ENCODE measurements at places on chromosomes 3 and 15.

DNA sequence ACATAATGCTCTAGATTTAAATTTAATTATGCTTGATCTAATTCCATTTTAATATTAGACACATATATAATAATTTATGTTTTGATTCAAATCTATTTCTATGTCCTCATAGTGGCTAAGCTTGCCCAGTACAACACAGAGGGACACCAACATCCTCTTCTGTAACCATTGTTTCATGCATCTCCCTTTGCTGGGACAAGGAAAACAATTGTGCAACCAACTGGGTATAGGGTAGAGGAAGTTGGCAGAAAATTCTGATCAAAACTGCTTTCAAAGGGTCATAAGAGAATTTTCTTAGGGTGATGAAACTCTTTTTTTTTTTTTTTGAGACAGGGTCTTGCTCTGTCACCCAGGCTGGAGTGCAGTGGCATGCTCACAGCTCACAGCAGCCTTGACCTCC, 121.4 kb upstream of the SGO1 start:
- DNase-seq = no peak
- H3K4me1 ChIP-seq = no peaks in the 10 kb centered on the region
- no peak overlapping the region for H3K27ac ChIP-seq
- H3K36me3 ChIP-seq = no peaks in the 10 kb centered on the region
- no peaks in the 10 kb centered on the region for H3K27me3 ChIP-seq
- H3K4me3 ChIP-seq = no peak overlapping the region

- no peak overlapping the region for H3K27ac ChIP-seq
- no peak overlapping the region for H3K4me3 ChIP-seq
- no peaks in the 10 kb centered on the region for H3K36me3 ChIP-seq
- no peaks in the 10 kb centered on the region for H3K4me1 ChIP-seq
Observed at GRCh38 chr3:63684081-63684480, 31.6 kb downstream of the SNTN start.

GRCh38 chr3:186082150-186082549, 26.7 kb downstream of the ETV5 start:
- no peak overlapping the region for H3K27ac ChIP-seq
- no peaks in the 10 kb centered on the region for H3K27me3 ChIP-seq
- no peak overlapping the region for H3K4me3 ChIP-seq
- DNase-seq = no peak

- H3K36me3 ChIP-seq = no peaks in the 10 kb centered on the region
- H3K27me3 ChIP-seq = no peaks in the 10 kb centered on the region
Observed at GRCh38 chr3:83902787-83903533, 1055.8 kb upstream of the CADM2 start.

DNA sequence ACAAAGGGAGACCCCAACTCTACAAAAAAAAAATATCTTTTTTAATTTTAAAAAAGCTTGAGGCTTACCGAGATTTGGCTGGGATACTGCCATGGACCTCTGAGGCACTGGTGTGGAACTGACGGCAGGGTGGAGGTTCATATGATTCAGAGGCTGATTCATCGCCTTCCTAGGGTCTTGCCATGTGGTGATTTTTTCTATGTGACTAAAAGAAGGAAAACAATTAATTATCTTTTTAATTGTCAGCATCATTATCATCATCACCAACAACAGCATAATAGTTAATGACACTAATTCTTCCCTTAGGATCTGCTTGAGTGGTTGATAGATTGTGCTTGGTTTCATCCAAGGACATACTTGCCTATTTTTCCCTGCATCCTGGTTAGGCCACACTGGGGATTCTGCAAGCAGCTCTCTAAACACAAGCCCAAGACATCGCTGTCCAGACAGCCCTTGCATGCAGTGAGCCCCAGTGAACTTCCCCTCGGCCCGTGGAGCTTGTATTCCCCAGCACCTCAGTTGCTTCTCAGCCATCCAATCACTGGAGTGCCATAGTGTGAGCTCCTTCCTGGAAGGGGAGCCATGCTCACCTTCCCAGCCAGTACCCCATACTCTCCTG, 84.9 kb downstream of the WWTR1 start:
- H3K27me3 ChIP-seq = no peaks in the 10 kb centered on the region
- peaks cover 15% of the 10 kb centered on the region for H3K36me3 ChIP-seq
- H3K4me3 ChIP-seq = no peak overlapping the region
- peak; percentile 85 for DNase-seq
- peaks cover 21% of the 10 kb centered on the region for H3K4me1 ChIP-seq

GRCh38 chr15:88393719-88394519, 73.3 kb downstream of the MRPL46 start:
- H3K4me3 ChIP-seq = no peak overlapping the region
- H3K27me3 ChIP-seq = no peaks in the 10 kb centered on the region
- no peak overlapping the region for H3K27ac ChIP-seq

DNA sequence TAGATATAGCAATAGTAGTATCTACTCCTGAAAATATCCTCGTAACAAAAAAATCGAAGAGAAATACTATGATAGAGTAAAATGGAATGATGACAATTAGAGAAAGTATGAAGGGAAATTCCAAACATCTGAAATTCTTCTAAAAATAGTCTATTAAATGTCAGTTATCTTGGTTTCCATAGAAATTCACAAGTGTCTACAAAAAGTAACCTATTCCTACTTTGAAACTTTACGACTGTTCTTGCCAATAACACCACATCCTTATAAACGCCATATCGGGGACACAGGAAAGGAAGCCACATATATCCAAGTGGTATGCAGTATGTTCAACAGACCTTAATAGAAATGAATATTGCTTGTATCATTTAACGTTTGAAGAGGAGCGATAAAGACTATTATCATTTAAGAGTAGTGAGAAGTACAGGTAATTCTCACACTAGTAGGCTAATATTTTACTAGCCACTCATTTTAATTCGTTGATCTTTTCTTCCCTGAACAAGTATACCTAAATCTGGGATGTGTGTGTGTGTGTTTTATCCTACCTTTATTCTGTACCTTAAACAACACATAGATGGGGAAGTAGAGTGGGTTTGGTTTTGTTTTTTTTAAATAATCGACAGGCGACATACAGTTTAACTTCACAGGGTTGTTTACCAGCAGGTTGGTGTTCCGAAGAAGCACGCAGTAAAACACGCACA, 1.2 kb downstream of the GPR176 start:
- DNase-seq = peak; percentile 93
- H3K36me3 ChIP-seq = no peaks in the 10 kb centered on the region
- peak overlapping the region; percentile 55 for H3K27ac ChIP-seq
- peak overlapping the region; percentile 76 for H3K4me3 ChIP-seq

GRCh38 chr3:170359178-170359704, 1.7 kb downstream of the SKIL start:
- peaks cover 16% of the 10 kb centered on the region for H3K36me3 ChIP-seq
- H3K4me1 ChIP-seq = peaks cover 18% of the 10 kb centered on the region
- DNase-seq = no peak
- peak overlapping the region; percentile 73 for H3K27ac ChIP-seq
- H3K27me3 ChIP-seq = no peaks in the 10 kb centered on the region

DNA sequence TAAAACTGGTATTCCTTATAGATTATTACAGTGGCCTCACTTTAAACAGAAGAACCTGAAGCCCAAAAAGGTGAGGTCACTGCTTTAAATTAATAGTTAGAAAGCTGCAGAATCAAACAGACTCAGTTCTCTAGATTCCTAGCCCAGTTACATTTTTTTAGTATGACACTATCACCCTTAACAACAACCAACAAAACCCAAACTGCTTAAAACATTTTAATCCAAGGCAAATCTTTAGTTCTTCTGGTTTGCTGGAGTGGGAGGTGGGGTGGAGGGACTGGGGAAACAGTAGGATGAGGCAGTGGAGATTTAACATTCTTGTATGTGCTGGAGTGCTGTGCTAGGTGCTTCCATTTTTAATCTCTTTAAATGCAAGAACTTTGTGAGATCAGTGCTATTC, 631.6 kb upstream of the KCNMB2 start:
- DNase-seq = peak; percentile 59
- no peaks in the 10 kb centered on the region for H3K36me3 ChIP-seq
- no peaks in the 10 kb centered on the region for H3K27me3 ChIP-seq

DNA sequence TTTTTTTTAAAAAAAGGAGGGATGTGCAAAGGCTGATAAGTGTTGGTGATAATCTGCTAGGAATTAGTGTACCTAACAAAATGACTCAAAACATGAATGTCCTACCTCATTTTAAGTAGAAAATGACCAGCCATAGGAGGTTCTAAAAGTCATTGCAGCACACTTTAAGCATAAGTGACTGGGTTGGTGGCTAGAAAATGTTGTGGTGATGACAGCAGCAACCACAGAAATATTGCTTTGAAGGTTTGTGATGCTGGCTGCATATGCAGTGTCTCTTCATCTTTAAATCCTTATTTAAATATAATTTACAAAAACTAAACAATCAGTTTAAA, 55.2 kb downstream of the CMSS1 start:
- H3K27me3 ChIP-seq = no peaks in the 10 kb centered on the region
- H3K4me1 ChIP-seq = peaks cover 15% of the 10 kb centered on the region
- peaks cover 16% of the 10 kb centered on the region for H3K36me3 ChIP-seq
- peak overlapping the region; percentile 30 for H3K27ac ChIP-seq

- no peak overlapping the region for H3K4me3 ChIP-seq
- H3K36me3 ChIP-seq = peaks cover 4% of the 10 kb centered on the region
- DNase-seq = peak; percentile 88
- H3K4me1 ChIP-seq = peaks cover 15% of the 10 kb centered on the region
Observed at GRCh38 chr15:64070965-64071851, 22.4 kb downstream of the CIAO2A start.

GRCh38 chr3:2099779-2100191, 1.1 kb downstream of the CNTN4 start:
- H3K27me3 ChIP-seq = no peaks in the 10 kb centered on the region
- no peak overlapping the region for H3K27ac ChIP-seq
- H3K4me1 ChIP-seq = no peaks in the 10 kb centered on the region
- H3K4me3 ChIP-seq = no peak overlapping the region

Data from IMR-90 (cell line).